ENCODE measurements at places on chromosomes 1 and 21. TPM values are rescaled to one million over a fixed set of nuclear protein-coding genes. Genes with fewer than 3 reads are reported as not detected.

The HRNR gene
- total RNA-seq: not detected

The PRMT2 gene
- 80.0 TPM for total RNA-seq

The FBXO44 gene
- total RNA-seq: 33.1 TPM

The TINAGL1 gene
- total RNA-seq: 212 TPM

The SLC35F3 gene
- total RNA-seq: 0.25 TPM

GRCh38 chr1:34460193-34460592 is 283.5 kb downstream of the C1orf94 start:
- no peak overlapping the region for H3K4me3 ChIP-seq
- H3K36me3 ChIP-seq: no peaks in the 10 kb centered on the region
- peak; percentile 45 for DNase-seq
- peaks cover 26% of the 10 kb centered on the region for H3K27me3 ChIP-seq
- no peak overlapping the region for H3K27ac ChIP-seq
- no peaks in the 10 kb centered on the region for H3K4me1 ChIP-seq

DNA sequence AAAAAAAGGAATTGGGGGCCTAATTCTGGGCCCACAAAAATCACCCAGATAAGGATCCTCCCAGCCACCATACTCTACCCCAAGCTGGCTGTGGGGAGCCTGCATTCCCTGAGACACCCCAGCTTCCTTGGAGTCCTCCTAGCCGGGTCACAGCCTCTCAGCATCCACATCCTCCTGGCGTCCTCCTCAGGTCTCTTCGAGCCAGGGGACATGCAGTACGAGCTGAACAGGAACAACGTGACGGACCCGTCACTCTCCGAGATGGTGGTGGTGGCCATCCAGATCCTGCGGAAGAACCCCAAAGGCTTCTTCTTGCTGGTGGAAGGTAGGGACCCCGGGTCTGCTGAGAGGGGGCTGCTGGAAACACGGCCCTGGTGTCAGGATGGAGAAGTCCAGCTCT is 64.3 kb downstream of the ALPL start:
- H3K4me1 ChIP-seq: peaks cover 3% of the 10 kb centered on the region
- no peak for DNase-seq
- H3K36me3 ChIP-seq: no peaks in the 10 kb centered on the region
- no peak overlapping the region for H3K4me3 ChIP-seq
- no peak overlapping the region for H3K27ac ChIP-seq

DNA sequence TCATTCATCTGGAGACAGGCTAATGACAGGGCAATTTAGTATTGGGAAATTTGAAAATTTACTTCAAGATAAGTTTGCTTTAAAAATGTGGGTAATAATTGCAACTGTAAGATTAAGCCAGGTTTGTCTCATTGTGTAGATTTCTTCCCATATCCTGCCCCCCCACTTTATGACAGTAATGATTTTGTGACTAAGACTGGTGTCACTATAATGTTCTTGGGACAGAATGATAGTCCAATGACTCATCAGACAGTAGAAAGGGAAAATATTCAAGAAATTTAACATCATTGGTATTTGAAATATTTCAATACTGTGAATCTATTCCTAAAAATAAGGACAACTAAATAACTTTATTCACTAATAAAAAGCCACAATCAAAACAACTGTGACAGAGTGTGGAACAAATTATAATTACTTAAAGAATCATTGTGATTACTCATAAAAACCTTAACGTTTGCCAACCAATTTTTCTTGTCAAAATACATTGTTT is 36.7 kb downstream of the FH start:
- H3K27ac ChIP-seq: no peak overlapping the region
- no peaks in the 10 kb centered on the region for H3K36me3 ChIP-seq
- no peak overlapping the region for H3K4me3 ChIP-seq
- no peak for DNase-seq
- H3K4me1 ChIP-seq: no peaks in the 10 kb centered on the region

DNA sequence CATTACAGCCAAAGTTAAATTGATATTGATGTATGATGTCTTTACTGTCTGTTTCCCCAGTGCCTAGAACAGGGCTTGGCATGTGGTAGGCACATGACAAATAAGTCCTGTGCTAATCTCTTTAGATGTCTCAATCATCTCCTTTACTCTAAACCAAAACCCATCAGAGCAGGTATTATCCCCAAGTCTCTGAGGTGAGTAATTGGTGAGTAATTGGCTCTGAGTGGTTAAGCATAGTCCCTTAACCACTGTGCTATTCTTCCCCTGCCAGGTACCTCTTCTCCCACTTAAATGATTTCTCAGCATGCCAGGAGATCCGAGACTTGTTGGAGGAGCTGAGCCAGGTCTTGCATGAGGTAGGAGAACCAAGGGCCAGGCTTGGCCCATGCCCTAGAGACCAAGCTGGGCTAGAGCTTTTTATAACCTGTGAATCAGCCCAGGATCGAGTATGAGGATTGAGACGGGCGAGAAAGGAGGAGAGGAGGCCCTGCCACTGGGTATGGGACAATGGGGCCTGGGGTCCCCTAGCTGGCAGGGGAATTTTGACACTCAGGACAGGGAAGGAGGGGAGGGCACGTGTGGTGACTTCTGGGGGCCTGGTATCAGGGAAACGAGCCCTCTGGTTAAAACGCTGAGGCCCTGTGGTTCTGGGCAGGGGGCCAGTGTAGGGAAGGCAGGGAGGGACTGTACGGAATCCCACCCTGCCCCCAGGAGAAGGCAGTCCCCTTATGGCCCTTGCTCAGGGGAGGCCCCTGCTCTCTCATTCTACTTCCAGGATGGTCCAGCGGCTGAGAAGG is 4.5 kb downstream of the CNKSR1 start:
- no peaks in the 10 kb centered on the region for H3K27me3 ChIP-seq
- peaks cover 12% of the 10 kb centered on the region for H3K4me1 ChIP-seq
- DNase-seq: no peak
- no peak overlapping the region for H3K4me3 ChIP-seq
- H3K36me3 ChIP-seq: peaks cover 18% of the 10 kb centered on the region

GRCh38 chr1:32367912-32368635 is 5.7 kb downstream of the TSSK3 start:
- DNase-seq: no peak
- H3K27ac ChIP-seq: no peak overlapping the region
- peaks cover 13% of the 10 kb centered on the region for H3K36me3 ChIP-seq
- peaks cover 2% of the 10 kb centered on the region for H3K4me1 ChIP-seq
- no peaks in the 10 kb centered on the region for H3K27me3 ChIP-seq

- no peak overlapping the region for H3K27ac ChIP-seq
- H3K27me3 ChIP-seq: peaks cover 3% of the 10 kb centered on the region
These were observed 79.3 kb upstream of the DSCAM start for GRCh38 chr21:40926238-40926637.

GRCh38 chr1:219676012-219676765 is 63.3 kb upstream of the ZC3H11B start:
- H3K27me3 ChIP-seq: no peaks in the 10 kb centered on the region
- no peak for DNase-seq
- no peak overlapping the region for H3K4me3 ChIP-seq
- no peaks in the 10 kb centered on the region for H3K36me3 ChIP-seq
- H3K4me1 ChIP-seq: peaks cover 7% of the 10 kb centered on the region

DNA sequence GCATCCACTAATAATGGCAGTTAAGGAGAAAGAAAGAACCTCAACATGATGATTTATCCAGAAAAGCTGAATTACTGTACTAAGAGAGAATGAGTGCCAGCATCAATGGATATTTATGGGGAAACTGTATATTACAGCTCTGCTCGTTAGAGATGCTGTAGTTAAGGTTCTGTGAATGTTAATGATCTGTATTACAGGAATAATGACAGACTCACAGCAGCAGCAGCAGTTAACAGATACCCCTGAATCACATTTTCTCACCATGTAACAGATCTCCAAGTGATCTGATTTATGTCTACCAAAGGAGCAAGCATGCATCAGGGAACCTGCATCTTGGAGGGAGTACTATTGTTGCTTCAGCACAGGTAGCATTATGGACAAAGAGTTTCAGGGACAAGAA is 80.6 kb upstream of the C8B start:
- no peaks in the 10 kb centered on the region for H3K4me1 ChIP-seq
- H3K27me3 ChIP-seq: peaks cover 37% of the 10 kb centered on the region
- DNase-seq: no peak
- H3K36me3 ChIP-seq: no peaks in the 10 kb centered on the region
- no peak overlapping the region for H3K27ac ChIP-seq
- no peak overlapping the region for H3K4me3 ChIP-seq

GRCh38 chr1:112011202-112011601 is 21.7 kb upstream of the KCND3 start:
- H3K27ac ChIP-seq: no peak overlapping the region
- H3K4me1 ChIP-seq: no peaks in the 10 kb centered on the region
- no peaks in the 10 kb centered on the region for H3K36me3 ChIP-seq
- peaks cover 25% of the 10 kb centered on the region for H3K27me3 ChIP-seq
- DNase-seq: no peak
- no peak overlapping the region for H3K4me3 ChIP-seq

DNA sequence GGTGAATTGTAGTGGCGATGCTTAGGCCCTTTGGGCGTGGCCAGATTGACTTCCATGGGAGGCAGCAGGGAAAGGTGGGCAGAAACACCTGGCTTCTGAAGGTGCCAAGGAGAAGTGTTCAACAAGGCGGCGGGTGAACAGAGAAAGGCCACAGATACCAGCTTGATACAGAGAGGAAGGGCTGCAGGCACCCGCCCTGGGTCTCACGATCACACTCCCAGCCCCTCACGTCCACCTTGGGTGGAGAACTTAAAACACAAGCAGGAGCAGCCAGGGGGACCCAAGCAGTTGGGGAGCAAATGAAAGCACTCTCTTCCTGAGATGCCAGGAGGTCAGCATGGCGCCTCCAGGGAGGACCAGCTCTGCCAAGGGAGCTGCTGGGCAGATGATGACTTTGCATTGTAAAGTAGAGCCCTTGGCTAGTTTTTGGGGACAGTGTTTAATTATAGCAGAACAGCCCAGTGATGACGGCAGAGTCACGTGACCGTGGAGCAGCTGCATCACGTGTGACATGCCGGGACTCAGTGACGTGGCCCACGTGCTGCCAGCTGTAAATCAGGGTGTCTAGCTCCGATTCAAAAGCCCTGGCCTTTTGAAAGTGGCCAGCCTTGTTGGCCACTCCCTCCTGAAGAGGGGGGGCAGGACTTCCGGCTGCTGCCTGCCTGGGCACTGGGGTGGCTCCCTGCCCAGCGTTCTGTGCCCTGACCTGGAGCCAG is 19.0 kb downstream of the SLC37A1 start:
- no peaks in the 10 kb centered on the region for H3K27me3 ChIP-seq
- no peak overlapping the region for H3K27ac ChIP-seq
- H3K36me3 ChIP-seq: peaks cover 1% of the 10 kb centered on the region
- no peak overlapping the region for H3K4me3 ChIP-seq
- no peak for DNase-seq

- no peak overlapping the region for H3K4me3 ChIP-seq
- H3K27me3 ChIP-seq: no peaks in the 10 kb centered on the region
- DNase-seq: no peak
- H3K36me3 ChIP-seq: no peaks in the 10 kb centered on the region
These were observed 66.3 kb upstream of the PRDX6 start for GRCh38 chr1:173410794-173411236.

- no peak overlapping the region for H3K4me3 ChIP-seq
- no peak for DNase-seq
- H3K36me3 ChIP-seq: no peaks in the 10 kb centered on the region
- H3K27me3 ChIP-seq: peaks cover 2% of the 10 kb centered on the region
- no peak overlapping the region for H3K27ac ChIP-seq
These were observed 79.0 kb upstream of the MAP10 start for GRCh38 chr1:232726048-232726779.

DNA sequence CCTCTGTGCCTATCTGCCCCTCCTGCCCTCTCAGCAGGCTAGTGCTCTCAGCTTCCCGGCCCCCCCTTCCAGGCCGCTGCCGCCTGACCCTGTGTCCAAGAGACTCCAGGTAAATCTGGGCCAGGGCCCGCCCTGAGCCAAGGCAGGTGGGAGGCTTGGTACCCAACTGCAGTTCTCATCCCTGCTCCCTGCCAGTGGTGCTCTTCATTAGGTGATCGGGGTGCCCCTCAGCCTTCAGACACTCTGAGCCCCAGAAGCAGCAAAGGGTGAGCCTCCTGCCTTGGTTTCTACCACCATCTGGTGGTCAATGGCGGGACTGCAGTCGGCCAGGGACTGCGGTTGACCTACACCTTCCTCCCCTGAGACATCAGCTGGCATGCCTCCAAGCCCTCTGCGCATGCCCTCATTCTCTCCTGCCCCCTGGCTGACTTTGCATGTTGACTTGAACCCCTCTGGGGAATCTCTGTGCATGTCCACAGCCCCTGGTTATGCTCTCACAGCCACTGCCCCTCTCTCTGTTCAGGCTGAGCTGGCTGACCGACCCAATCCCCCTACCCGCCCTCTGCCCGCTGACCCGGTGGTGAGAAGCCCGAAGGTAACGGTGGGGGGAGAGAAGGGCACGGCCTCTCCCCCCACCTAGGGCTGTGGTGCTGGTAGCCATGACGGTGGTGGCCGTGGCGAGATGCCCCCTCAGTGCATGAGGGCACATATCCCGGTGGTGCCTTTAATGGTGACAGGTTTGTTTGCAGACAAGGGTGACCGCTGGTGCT is 2.0 kb upstream of the EFNA4 start:
- H3K4me3 ChIP-seq: peak overlapping the region; percentile 46
- H3K27ac ChIP-seq: no peak overlapping the region
- DNase-seq: peak; percentile 80
- peaks cover 2% of the 10 kb centered on the region for H3K27me3 ChIP-seq
- peaks cover 32% of the 10 kb centered on the region for H3K4me1 ChIP-seq

- H3K27ac ChIP-seq: no peak overlapping the region
- H3K27me3 ChIP-seq: no peaks in the 10 kb centered on the region
- H3K4me1 ChIP-seq: no peaks in the 10 kb centered on the region
- no peaks in the 10 kb centered on the region for H3K36me3 ChIP-seq
- H3K4me3 ChIP-seq: no peak overlapping the region
These were observed 434.0 kb downstream of the BRINP3 start for GRCh38 chr1:190043655-190044054.

DNA sequence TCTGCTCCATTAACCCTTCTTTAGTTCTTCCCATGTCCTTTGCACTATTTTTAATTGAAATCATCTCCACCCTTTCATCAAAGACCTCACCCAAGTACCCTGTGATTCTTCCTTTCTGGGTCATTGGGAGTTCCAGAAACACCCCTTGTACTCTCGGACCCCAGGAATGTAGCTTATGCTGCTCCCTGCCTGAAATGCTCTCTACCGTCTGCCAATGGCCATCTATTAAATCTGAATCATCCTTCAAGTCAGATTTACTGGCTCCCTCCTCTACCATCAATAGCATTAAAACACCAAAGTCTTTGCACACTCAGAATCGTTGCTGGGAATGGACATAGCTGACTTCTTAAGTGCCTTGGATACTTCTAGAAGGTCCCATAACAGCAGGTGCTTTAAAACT is 73.2 kb upstream of the GADD45A start:
- H3K4me3 ChIP-seq: no peak overlapping the region
- no peak overlapping the region for H3K27ac ChIP-seq
- no peak for DNase-seq

GRCh38 chr1:10059342-10059718 is 26.6 kb downstream of the UBE4B start:
- H3K27me3 ChIP-seq: no peaks in the 10 kb centered on the region
- no peak for DNase-seq
- peaks cover 15% of the 10 kb centered on the region for H3K4me1 ChIP-seq
- H3K36me3 ChIP-seq: no peaks in the 10 kb centered on the region
- no peak overlapping the region for H3K4me3 ChIP-seq

DNA sequence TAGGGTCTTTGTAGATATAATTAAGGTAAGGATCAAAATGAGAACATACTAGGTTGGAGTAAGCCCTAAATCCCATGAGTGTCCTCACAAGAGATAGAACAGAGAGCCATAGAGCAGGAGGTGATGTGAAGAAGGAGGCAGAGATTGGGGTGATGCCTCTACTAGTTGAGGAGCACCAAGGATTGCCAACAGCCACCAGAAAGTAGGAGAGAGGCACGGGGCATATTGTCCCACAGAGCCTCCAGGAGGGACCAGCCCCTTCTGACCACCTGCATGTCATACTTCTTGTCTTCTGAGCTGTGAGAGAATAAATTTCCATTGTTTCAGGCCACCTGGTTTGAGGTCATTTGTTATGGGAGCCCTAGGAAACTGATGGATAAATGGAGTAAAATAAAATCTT is 363.3 kb downstream of the RPS6KC1 start:
- H3K27me3 ChIP-seq: peaks cover 6% of the 10 kb centered on the region
- no peaks in the 10 kb centered on the region for H3K36me3 ChIP-seq
- no peak overlapping the region for H3K27ac ChIP-seq
- no peak for DNase-seq

All from mesothelial cell of epicardium (in vitro differentiated cells).